ENCODE measurements at places on chromosomes 1 and 21. TPM values are rescaled to one million over a fixed set of nuclear protein-coding genes. Genes with fewer than 3 reads are reported as not detected.

YBEY gene
- total RNA-seq = 11.8 TPM

DNA sequence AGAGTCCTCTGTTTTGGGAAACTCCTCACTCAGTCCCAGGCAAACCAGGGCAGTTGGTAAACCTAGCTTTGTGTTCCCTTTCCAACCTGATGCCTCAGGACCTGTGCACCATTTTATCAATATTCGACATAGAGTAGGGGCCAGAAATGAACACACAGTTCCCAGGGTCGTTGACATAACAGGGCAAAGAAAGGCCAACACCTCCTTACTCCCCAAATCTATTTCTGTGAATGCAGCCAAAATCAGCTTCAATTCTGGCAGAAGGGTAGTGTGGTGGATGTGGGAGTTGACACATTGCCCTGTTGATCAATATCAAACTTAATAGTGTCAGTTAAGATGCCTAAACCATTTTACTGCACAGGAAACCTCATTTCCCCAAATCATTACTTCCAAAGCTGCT lies 104.6 kb upstream of the SPATA6 start:
- DNase-seq = no peak
- no peaks in the 10 kb centered on the region for H3K4me1 ChIP-seq
- no peak overlapping the region for H3K27ac ChIP-seq
- H3K4me3 ChIP-seq = no peak overlapping the region

DNA sequence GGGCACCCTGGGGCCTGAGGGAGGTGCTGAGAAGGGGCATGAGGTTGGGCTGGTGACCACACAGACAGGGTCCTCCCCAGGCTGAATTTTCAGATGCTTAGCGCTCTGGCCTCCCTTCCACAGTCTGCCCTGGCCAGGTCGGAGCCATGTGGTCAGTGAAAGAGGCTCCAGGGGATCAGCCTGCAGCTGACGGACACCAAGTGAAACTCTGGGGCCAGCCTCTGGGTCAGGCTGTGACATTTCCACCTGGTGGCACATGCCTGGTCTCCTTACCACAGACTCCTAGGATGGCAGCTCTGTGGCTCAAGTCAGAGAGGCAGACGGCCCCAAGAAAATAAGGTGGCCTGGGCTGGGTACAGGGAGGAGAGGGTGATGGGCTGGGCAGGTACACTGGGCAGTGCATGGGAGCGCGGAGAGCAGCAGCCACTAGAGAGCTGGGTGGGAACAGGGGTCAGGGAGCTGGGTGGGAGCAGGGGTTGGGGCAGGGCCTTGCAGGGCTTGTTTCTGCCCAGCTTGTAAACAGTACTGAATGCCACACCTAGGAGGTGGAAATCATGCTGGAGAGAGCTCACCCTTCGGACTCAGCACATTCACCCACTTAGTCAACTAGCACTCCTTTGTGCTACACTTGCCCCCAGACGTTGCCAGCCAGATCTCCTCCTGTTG lies 20.7 kb upstream of the ADARB1 start:
- no peaks in the 10 kb centered on the region for H3K4me1 ChIP-seq
- H3K27ac ChIP-seq = no peak overlapping the region
- H3K4me3 ChIP-seq = no peak overlapping the region
- no peaks in the 10 kb centered on the region for H3K36me3 ChIP-seq
- peaks cover 34% of the 10 kb centered on the region for H3K27me3 ChIP-seq

DNA sequence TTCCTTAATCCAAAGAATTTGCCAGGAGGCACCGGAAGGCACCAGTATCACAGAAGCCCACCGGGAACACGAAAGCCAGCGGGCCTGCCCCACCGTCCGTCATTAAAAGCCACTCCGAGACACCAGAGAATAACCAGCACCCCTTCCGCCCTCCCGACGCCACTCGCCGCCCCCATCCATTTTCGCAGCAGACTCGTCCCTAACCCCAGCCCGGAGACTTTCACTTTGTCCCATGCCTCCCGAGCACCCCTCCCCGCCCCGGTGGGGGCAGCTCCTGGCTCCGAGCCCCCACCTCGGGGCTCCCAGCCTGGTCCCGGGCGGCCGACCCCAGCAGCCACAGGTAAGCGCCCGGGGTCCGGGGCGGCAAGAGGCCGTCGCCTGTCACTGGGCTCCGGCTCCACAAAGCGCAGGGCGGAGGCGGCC lies 105.4 kb downstream of the SLC45A1 start:
- no peak overlapping the region for H3K27ac ChIP-seq
- peaks cover 8% of the 10 kb centered on the region for H3K36me3 ChIP-seq

DNA sequence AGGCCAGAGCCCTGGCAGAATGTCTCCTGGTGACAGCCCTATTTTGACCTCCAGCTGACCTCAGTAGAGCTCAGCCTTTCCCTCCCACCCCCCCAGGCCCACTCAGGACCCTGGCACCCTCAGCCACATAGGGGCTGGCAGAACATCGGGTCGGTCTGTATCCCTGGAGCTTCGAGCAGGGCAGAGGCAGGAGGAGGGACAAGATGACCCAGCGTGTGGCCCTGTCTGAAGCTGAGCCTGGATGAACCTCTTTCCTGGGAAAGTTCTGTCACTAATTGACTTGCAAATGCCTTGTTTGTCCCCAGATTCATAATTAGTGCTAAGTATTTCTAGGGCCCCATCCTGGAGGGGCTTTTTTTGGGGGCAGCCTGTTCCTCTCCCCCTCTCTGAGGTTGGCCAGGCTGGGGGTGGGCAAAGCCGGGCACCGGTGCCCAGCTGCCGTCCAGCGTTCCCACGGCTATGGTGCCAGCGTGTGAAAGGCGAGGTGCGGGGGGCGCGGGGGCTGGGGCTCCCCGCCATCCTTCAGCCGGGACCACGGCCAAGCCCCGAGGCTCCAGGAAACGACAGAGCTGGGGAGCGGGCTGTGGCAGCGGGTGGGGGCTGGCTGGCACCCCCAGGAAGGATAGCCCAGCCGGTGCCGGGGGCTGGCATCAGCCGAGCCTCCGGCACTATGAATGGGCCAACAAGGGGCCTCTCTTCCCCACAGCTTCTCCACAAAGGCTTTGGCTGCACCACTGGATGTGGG lies 31.4 kb downstream of the RHBG start:
- H3K4me3 ChIP-seq = no peak overlapping the region
- peaks cover 14% of the 10 kb centered on the region for H3K27me3 ChIP-seq

GRCh38 chr1:206047271-206047670 lies 5.7 kb upstream of the RHEX start:
- peaks cover 41% of the 10 kb centered on the region for H3K36me3 ChIP-seq
- H3K27me3 ChIP-seq = no peaks in the 10 kb centered on the region
- no peak for DNase-seq
- H3K4me1 ChIP-seq = peaks cover 82% of the 10 kb centered on the region
